Tibial nerve (tissue), 4 donors: ENCODE measurements at places on chromosomes 16 and 17.
A peak's percentile ranks its signal among the peaks of the same experiment; 100 is the strongest.

- DNase-seq = no peak
Observed at GRCh38 chr17:78557598-78558039, 19.6 kb downstream of the DNAH17 start.

DNA sequence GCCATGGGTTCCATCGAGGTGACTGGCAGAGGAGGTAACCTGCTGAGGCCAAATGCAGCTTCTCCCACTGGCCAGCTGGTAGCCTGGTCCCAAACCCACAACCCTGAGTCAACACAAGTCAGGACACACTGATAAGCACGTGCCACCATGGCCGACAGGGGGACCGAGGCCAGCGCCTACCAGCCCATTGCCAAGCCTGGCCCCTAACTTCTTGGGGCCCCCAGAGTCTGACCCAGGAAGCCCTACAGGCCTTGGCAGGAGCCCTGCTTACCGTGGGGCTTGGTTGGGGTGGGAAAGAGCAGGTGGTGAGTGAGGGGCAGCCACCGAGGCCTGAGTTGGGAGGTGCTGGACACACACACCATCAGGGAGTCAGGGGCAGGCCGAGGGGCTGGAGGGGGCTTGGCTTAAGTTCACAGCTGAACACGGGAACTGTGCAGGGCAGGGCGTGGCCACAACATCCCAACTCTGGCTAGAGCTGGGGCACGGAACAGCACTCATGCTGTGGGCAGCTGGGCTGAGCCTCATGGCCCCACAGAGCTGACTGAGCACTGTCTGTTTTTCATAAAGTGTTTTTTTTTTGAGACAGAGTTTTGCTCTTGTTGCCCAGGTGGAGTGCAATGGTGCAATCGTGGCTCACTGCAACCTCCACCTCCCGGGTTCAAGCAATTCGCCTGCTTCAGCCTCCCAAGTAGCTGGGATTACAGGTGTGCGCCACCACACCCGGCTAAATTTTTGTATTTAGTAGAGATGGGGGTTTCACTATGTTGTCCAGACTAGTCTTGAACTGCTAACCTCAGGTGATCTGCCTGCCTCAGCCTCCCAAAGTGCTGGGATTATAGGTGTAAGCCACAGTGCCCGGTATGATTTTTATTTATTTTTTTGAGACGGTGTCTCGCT lies 5.5 kb downstream of the MRPL28 start:
- DNase-seq = no peak

GRCh38 chr17:61849674-61850073 lies 13.7 kb downstream of the BRIP1 start:
- DNase-seq = no peak

DNA sequence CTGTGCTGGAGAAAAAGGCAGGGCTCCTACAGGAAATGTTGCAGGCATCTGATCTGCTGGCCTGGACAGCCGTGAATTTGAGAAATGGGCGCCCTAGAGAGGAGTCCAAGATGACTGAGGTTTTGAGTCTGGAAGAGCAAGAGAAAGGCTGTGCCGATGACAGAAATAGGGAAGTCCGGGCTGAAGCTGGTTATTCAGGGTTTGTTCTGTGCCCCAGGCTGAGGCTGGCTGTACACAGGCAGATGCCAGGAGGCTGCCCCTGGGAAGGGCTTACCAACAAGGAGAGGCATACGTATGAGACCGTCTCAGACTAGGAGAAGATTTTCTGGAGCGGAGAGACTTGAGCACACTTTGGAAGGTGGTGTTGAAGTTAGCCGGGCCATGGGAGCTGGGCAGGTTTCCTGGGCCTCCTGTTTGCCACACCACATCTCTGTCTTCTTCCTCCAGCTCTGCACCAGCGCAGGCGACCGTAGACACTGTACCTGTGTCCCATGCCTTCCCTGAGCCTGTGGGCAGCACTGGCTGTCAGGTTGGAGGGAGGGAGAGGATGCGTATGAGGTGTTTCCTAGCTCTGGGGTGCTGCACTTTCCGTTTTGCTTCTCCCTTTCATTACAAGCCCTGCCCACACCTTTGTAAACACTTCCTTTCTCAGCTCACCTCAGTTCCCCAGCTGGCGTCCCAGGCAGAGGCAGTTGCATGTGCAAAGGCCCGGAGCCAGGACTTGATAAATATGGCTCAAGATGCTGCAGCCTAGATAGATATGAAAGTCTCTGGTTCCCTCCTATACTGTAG lies 80.8 kb downstream of the SPECC1 start:
- no peak for DNase-seq

GRCh38 chr17:289409-289808 lies 63.2 kb downstream of the RPH3AL start:
- no peak for DNase-seq

DNA sequence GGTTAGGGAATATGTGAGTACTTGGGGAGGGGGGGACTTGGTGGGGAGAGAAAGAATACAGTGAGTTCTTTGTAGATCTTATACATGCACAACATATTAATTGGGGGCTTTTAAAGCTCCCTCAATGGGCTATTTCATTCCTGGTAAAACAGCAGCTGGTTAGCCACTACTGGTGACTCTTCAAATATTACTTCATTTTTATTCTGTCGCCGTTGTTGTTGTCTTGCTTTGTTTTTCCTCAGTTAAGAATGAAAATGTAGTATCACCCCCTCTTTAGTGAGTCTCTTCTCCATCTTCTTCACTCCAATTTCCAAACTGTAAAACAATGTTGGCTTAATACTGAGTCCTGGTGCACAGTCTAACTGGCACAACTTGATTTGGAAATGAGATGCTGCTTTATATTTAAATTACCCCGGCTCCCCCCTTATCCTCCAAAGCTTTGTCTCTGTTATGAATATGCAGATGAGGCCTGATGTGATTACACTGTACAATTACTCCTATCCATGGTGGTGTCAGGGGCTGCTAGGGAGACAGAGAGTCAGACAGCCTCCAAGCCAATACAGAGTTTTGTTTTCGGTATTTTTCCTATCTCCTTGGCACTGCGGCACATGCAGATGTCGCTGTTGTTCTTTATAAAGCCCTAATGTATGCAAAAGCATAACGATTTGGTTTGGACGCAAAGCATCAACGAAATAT lies 256.9 kb upstream of the PMFBP1 start:
- DNase-seq = no peak

- no peak for DNase-seq
Observed at GRCh38 chr17:73706428-73706827, 62.2 kb upstream of the SDK2 start.

- no peak for DNase-seq
Observed at GRCh38 chr17:19578545-19578944, 44.9 kb downstream of the SLC47A1 start.

DNA sequence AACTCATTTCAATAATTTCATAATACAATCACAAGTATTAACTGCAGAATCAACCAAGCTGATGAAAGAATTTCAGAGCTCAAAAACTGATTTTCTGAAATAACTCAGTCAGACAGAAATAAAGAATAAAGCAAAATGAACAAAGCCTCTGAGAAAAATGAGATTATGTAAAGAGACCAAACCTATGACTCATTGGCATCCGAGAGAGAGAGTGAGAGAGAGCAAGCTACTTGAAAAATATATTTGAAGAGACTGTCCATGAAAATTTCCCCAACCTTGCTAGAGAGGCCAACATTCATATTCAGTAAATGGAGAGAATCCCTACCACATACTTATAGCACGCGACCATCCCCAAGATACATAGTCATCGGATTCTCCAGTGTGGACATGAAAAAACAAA lies 1376.4 kb downstream of the CDH11 start:
- no peak for DNase-seq

- DNase-seq = no peak
Observed at GRCh38 chr17:34412534-34412933, 49.5 kb upstream of the CCL1 start.

- no peak for DNase-seq
Observed at GRCh38 chr16:69794486-69794885, 32.4 kb downstream of the WWP2 start.

DNA sequence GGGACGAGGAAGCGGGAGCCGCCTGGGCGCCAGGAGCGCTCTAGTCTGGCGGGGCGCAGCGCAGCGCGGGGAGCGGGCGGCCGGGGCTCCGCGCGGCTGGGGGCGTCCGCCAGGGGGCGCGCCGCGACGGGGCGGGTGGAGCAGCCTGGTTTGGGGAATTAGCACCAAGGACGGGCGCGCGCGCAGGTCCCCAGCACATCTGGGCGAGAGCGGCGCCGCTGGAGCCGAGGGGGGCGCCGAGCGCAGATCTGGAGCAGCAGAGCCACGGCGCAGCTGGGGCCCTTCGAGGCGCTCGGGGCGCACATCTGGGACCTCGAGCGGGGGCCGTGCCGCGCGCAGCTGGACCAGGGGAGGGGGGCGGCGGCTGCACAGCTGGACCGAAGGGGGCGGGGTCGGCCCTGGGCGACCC lies at the start of gene NXPH3:
Gene NXPH3, plus strand, starts transcription at position 193 of the 409 bp plus-strand sequence. CDS start 349 bp downstream, outside the sequence.
- no peak for DNase-seq

- DNase-seq = no peak
Observed at GRCh38 chr16:24848065-24848464, 2.3 kb downstream of the SLC5A11 start.

- DNase-seq = no peak
Observed at GRCh38 chr17:76643553-76644148, at the start of gene ST6GALNAC1. ST6GALNAC1 (minus strand) TSS chr17:76643757; CDS start chr17:76643638, 119 bp downstream.

DNA sequence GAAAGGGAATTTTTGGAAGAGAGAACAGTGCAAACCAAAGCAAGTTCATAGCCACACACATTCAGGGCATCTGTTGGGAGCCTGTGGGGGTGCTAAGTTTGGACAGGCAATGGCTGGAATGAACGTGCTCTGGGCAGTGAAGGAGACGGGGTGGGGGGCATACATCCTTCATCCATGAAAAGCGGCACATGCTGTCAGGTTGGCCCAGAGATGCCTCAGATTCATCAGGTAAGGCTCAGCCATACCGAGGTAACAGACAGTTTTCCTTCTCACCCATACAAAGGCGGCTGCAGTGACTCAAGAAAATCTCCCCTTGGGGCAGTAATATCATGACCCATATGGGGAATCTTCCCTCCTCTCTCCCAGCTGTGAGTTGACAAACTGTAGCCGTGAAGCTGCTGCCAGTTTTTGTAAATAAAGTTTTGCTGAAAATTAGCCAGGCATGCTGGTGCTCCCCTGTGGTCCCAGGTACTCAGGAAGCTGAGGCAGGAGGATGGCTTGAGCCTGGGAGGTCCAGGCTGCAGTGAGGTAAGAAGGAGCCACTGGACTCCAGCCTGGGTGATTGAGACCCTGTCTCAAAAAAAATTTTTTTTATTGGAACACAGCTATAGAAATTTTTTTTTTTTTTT lies 9.2 kb upstream of the UBALD2 start:
- peak; percentile 1 for DNase-seq

DNA sequence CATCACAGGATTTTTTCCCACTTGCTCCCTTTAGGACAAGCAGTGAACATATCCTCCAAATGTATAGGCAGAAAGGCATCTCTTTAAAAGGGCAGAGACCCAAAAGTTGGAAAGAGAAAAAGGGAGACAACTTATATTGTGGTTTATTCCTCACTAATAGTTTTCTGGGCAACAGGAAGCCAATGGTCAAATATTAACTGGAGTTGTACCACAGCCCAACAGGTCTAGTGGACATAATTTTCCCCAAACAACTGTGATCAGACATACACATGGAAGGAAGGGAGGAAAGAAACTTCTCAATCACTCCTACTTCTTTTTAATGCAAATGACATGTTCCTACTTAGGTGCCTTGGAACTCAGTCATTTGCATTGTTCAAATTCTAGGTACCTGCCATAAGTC lies 78.4 kb downstream of the SOX9 start:
- DNase-seq = no peak

- no peak for DNase-seq
Observed at GRCh38 chr17:3565143-3565542, 7.5 kb upstream of the TRPV3 start.

- no peak for DNase-seq
Observed at GRCh38 chr16:82605863-82606620, 20.7 kb upstream of the CDH13 start.

DNA sequence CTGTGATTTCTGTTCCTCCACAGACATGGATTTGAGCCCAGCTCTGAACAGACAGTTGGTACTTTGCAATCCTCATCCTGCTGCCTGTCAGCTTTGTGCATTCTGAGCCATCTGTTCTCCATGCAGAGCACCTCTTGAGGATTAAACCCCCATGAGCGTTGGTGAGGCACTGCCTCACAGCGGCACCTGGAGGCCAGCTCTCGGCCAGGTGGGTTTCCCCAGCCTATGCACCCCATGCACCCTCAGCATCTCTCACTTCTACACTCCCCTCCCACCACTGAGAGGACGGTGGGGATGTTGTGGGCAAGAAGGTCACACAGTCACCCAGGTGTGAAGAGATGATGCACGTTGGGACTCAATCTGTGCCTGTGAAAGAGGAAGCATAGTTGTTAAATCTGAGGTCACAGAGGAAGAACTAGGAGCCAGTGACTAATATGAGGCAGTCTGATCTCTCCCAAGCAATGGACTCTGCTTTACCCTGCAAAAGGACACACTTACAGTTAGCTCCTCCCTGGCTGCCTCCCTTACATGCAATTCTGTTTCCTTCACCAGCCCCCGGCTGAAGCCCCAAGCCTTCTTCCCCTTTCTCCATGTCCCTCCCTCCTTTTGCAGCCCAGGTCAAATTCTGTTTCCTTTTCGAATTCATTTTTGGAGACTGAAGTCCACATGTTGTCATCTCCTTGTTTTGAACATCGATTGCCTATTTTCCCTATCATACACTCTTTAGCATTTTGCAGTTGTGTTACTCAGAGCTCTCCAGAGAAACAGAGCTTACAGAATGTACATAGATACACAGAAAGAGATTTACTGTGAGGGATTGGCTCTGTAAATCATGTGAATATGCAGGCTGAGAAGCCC lies 58.5 kb downstream of the HS3ST3B1 start:
- no peak for DNase-seq

GRCh38 chr17:4969047-4969550 lies 1.5 kb upstream of the SPAG7 start:
- no peak for DNase-seq

DNA sequence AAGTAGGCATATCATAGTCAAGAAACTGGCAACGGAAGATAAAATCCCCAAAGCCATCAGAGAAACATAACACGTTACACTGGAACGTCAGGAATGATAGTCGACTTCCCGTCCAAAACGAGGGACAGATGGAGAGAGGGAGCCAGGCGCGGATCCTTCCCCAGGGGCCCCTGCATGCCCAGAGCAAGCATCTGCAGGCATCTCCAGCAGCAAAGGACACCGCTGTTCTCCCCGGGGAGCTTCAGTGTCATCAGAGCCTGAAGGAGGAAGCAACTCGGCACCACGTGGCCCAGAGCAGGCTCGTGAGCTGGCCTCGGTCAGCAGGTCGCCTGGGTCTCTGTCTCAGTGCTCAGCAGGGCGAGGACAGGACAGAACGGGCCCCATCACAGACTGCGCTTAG lies 50.1 kb downstream of the LMF1 start:
- peak; percentile 34 for DNase-seq

GRCh38 chr17:60923000-60923399 lies 245.3 kb downstream of the BCAS3 start:
- no peak for DNase-seq
